CD4-positive, alpha-beta T cell treated with Interferon alpha-2 for 1 hour (primary cell): ENCODE measurements at places on chromosomes 12 and 14.

- peak; percentile 70 for DNase-seq
Observed at GRCh38 chr12:54701940-54702592, 53.9 kb upstream of the DCD start.

DNA sequence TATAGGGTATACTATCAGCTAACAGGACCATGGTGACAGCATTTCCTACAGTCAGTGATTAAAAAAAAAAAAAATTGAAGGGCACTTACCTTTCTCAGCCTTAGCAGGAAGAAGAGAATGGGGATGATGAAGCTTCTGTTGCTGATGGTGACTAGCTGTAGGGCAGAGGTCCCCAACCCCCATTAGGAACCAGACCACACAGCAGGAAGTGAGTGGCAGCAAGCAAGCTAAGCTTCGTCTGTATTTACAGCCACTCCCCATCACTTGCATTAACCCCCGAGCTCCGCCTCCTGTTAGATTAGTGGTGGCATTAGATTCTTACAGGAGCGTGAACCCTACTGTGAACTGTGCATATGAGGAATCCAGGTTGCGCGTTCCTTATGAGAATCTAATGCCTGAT lies 91.3 kb upstream of the USP44 start:
- DNase-seq: no peak

GRCh38 chr12:79360936-79361335 lies 329.8 kb downstream of the PAWR start:
- DNase-seq: no peak

DNA sequence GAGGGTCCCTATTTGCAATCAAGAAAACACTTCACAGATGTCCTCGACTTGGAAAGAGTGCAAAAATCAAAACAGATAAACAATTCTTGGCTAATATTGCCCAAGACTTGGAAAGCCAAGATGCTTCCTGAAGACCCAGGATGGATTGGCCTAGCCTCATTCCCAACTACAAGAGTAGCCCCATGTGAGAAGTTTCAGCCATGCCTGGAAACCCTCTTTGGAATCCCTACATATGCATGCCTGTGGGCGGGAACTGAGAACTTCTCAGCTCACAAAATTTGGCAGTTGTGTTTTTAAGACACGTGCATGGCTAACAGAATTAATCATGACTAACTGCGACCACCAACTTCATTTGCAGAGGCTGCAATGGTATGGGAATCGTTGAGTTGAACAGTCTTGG lies 283.2 kb upstream of the TBX3 start:
- DNase-seq: no peak

GRCh38 chr14:26414926-26415325 lies 182.9 kb downstream of the NOVA1 start:
- DNase-seq: no peak

- no peak for DNase-seq
Observed at GRCh38 chr14:64324895-64325294, 30.7 kb upstream of the ESR2 start.

DNA sequence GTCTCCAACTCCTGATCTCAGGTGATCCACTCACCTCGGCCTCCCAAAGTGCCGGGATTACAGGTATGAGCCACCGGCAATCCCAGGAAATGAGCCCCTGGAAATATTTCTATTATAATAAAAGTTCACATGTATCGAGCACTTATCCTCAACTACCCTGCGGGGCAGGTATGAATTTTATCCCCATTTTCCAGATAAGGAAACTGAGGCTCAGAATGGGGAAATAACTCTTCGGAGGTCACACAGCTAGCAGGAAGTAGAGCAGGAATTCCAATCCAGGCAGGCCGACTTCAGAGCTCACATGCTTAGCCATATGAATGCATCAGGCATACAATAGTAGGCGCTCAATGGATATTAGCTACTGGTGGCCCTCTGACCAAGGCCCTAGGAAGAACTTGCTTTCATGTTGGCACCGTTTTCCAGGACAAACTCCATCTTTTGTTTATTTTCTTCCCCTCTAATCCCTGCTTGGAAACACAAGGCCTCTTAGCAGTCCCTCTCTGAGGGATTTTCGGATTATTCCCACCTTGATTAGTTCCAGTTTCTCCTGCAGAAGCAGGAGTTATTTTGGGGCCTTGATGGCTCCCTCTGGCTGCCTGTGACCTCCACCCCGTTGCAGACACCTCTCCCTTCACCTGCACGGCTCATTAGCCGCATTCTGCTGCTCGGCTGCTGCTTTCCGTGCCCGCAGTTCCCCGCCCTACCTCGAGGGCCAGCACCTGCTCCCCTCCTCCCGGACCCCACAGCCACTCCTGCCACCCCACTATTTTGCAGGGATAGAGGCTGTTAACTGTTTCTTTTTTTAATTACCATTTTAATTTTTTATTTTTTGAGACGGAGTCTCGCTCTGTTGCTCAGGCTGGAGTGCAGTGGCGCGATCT lies 18.7 kb upstream of the POP5 start:
- DNase-seq: no peak

DNA sequence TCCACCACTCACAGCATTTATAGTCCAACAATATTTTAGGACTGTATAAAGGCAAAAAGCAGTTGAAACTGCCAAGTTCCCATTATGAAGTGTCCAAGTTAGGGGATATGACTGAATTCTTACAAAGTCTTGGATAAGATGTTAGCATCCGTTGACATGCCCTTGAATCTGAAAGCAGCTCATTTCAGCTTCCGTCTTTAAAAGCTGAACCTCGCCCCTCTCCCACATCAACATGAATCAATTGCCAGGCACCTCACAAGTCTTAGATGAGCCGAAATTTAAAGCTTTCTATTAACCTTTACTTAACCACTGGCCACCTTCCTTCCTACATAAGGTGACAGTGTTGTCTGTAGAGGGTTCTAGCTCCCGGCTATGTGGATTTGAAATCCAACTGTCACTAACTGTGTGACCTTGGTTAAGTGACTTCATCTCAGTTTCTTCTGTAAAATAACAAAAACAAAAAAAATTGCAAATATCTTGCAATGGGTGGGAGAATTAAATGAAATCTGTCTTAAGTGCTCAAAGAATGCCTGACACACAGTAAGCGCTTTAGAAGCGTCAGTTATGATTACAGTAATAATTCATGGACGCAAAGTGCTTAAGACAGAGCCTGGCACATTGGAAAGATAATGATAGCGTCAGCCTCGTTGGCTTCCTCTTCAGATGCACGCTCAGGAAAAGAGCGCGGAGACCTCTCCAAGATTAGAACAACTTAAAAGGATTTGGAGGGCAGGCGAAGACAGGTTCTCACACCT lies 1.2 kb downstream of the PPP1CC start:
- peak; percentile 47 for DNase-seq
